ENCODE measurements at places on chromosomes 2 and 18.

DNA sequence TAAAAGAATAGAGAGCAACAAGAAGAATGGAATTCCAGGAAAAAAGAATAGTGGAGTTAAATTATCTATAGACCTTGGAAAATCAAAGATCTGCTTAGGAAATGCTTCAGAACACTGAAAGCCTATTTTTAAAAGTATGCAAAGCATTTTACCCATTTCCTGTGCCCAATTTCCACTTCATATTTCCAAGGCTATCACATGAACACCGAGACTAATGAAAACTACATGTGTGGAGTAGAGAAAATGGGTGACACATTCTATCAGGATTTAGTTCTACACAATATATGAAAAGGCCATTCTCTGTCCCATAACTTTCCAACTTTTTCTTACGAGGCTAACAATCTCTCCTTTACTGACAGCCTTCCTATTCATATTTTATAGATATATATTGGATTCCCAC lies 279.4 kb downstream of the CCDC178 start:
- peak; percentile 11 for DNase-seq

GRCh38 chr2:96859099-96859649 lies 1.4 kb upstream of the ANKRD39 start:
- DNase-seq: no peak

GRCh38 chr2:132438691-132439090 lies 22.1 kb downstream of the GPR39 start:
- no peak for DNase-seq

GRCh38 chr18:78871618-78872017 lies 108.0 kb upstream of the SALL3 start:
- no peak for DNase-seq

GRCh38 chr2:240412975-240413812 lies 22.3 kb upstream of the GPC1 start:
- no peak for DNase-seq
